ENCODE measurements at places on chromosomes 11 and 22.

GRCh38 chr22:22666307-22667091 is 22.1 kb downstream of the GGTLC2 start:
- peak; percentile 75 for DNase-seq

DNA sequence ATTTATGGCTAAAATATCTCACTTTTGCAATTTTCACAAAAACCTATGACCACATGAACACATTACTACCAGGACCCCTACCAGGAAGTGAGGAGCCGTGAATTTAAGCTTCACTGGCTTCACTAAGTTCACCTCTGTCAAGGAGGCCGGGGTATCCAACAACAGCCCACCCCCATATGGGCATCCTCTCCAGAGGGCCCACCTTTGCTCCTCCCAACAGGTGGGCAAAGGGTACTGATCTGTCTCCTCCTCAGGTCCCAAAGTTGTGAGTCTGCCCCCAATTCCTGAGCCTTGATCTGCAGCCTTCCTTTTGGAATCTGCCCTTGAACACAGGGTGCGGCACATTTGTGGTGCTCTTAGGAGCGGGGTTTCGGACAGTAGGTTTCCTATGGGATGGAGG is 66.9 kb downstream of the OTOG start:
- no peak for DNase-seq

- no peak for DNase-seq
Measured at GRCh38 chr11:48270621-48271020, 7.0 kb downstream of the OR4X1 start.

- DNase-seq, result no peak
Measured at GRCh38 chr11:80196932-80197554, 756.2 kb upstream of the TENM4 start.

DNA sequence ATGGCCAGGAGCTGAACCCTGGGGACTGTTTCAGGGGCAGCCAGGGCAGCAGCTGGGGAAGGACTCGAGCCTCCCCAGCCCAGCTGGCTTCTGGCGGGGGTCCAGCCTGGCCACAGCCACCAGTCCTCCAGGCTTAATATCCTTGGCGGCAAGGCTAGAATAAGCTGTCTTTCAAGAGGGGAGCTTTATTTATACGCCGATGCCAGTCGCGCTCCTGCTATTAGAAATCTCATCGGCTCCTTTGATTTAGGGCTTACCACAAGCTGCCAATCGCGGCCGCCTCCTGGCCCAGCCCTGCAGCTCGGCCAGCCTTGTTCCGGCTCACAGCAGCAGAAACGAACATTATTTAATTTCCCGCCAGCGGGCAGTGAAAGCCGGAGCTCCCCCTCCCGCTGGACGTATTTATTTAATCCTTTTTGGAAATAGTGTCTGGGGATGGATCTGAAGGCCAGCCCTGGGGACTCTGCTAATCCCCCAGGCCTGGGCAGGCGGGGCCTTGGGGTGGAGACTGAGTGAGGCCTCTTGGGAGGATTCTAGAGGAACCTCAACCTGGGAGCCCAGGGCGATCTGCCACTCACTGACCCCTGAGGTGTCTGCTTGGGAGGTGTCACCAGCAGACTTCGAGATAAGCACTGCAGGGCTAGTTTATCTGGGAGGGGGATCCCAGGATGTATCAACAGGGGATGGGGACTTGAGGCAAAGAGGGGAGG is 363.1 kb downstream of the MN1 start:
- DNase-seq, result no peak

DNA sequence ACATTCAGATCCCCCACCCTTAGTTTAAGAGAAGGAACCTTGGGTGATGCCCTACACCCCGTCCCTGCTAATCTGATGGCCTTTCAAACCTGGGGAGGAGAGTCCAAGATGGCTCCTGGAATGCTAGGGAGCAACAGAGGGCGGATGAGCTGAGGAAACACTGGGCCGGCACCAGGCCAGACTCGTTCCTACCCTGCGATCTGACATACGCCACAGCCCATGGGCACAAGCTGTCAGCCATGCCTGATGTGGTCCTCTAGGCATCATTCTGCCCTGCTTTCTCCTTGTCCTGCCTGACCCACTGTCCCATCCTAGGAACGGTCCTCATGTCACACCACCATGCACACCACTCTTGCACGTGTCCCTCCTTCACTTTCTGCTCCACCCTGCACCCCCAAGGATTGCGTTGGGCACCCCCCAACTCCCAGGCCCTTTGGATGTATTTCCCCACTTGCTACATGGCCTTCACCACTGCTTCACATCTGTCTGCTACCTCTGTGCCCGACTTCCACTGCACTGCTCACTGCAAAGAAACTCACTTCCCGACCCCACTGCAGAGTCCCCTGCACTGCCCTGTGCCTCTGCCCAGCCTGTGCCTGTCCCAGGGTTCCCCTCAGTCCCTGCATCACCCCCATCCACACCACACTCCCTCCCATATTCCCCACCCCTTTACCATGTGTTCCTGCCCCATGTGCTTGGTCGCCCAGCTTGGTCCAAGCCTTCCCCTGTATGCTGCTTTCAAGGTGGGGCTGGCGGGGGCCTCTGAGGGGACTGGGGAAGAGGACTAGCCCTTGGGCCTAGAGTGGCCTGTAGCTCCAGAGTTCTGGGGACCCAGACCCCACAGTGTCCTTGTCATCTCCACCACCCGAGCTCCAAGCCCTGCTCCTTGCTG is 29.2 kb downstream of the USP35 start:
- no peak for DNase-seq

GRCh38 chr11:92725352-92725751 is 244.1 kb upstream of the MTNR1B start:
- no peak for DNase-seq

DNA sequence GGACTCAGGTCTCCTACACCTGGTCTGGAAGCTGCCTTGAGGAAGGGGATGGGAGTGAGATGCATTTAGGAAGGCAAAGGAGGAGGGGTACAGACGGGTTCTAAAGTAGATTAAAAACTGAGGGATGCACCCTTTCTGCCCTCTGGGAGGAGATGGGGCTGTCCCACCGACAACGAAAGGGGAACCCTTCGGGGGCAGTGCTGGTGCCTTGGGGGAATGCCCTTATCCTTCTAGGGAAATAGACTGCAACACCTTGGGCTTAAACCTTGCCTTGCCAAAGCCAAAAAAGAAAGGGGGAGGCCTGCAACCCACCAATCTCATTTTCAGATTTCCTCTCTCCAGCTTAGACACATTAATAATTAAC is 89.8 kb downstream of the PLEKHA7 start:
- DNase-seq, result no peak

DNA sequence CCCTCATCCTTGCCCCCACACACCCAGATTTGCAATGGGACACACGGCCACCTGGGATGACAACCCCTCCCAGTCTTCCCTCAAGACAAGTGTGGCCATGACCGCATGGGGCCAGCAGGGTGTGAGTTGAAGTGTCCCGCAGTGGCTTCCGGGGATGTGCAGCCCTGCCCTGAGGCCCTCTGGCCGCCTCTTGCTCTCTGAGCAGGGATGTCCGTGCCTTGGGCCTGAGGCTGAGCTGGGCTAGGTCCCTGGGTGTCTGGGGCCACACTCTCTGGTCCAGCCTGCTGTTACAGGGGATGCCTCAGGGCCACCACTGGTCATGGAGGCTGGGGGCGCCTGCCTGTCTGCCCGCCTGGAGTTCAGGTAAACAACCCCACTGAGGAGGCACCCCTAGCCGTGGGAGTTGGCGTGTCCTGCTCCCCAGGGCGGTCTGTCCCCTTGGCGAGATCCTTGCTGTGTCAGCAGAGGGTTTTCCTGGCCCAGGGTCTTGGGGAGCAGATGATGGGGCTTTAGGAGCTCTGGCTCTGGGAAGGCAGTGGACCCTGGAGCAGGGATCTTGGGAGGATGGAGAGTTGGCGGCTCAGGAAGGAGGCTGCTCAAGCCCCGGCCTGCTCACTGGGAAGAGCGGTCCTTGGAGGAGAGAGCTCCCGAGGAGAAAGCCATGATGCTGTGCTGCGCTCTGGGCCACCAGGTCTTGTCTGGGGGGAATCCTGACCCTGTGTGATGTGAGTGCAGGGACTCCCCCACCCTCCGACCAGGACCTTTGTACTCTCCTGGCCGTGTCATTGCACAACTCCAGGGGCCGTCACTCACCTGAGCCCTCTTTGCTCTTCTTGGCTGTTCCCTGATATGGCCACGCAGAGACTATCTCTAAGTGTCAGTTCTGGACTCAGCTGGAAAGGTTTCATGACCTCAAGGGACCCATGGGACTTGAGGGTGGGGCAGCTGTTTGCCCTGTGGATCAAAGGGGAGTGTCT is 67.9 kb downstream of the KCNQ1 start:
- DNase-seq, result peak; percentile 45

GRCh38 chr11:84780689-84781293 is 846.4 kb downstream of the DLG2 start:
- no peak for DNase-seq

- DNase-seq, result no peak
Measured at GRCh38 chr22:20536590-20537324, 29.3 kb downstream of the MED15 start.

DNA sequence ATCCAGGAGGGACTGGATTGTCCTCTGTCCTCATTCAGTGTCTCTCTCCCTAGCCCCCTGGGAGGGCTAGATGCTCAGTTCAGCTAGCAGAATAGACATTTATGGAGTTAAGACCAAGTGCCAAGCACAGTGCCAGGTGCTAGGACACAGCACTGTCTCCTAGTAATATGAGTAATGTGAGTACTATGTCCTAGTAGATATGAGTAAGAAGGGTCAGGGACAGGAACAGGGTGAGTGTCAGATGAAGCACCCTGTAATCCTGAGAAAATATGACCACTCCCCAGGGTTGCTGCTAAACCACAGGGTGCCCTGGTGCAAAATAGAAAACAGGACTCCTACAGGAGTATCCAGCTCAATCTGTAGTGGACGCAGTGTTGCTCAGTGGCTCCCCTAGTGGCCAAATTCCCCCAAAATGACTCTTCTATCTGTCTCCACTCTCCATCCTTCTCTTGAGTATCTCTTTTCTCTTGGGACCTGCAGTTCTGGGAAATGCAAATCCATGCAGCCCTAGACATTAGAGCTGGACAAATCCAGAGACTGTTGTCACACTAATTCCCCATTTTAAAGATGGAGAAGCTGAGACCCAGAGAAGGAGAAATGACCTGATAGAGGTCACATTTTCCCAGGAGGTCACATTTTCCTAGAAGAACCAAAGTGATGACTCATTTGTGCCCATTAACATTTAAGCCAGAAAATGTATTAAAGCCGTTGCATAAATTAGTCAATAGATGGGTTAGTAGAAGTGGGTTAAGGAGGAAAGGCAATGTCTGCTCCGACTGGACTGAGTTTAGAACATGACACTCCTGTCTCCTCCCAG is 214.3 kb downstream of the NXPE2 start:
- DNase-seq, result peak; percentile 53

DNA sequence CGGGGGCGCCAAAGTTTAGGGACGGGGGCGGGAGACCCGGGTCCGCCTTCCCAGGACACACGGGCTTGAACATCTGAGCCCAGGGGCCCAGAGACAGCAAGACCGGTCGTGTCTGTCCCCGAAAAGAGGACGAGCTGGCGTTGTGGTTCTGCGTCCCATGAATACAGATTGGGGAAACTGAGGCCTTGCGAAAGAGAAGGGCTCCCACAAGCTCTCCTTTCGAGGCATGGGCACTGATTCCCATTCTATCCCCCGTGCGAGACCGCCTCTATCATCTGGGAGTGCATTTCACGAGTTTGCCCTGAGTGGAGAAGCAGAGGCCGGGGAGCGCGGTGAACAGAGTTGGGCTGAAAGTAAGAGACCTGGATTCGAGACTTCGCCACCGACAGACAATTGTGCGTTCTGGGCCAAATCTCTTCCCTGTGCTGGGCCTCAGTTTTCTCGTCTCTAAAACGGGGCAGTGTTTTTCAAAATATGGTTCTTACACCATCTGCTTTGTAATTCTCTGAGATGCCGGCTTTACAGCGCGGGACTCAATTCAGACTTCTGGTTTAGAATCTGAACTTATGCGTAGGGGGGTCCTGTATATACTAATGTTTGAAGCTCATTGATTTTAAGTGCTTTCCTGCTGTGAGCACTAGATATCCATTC is 471 bp downstream of the RNF185 start:
- peak; percentile 30 for DNase-seq

DNA sequence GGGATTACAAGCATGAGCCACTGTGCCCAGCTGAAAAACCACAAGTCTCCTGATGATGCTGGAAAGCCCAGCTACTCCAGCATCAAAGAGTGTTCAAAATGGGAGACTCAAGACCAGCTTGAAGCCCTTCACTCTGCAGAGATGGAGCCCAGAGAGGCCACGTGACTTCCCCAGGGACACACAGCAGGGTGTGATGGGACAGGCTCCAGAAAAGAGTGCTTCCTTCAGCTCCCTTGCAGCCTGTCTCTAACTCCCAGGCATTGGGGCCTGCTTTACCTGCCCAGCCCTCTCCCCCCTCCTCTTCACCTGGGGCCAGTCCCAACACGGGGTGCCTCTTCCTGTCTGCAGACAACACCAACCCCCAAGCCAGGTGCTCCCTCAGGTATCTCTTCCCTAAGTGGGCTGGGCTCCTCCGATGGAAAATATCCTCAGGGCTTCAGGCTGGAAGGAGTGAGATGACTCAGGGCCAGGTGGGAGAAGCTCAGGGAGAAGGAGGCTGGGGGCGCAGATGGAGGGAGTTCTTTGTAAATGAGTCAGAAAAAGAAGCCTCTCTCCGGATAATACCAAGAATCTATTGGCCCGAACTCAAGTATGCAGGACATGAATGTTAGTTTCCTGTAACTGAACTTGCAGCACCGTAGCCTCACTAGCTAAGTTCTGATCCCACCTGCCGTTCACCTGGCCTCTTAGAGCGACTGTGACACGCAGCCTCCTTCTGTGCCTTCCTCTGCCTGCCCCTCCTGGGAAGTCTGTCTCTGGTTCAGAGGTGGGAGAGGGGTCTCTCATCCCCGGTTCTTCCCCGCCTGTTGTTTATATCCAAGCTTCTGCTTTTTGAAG is 326.6 kb downstream of the MN1 start:
- peak; percentile 58 for DNase-seq

- peak; percentile 32 for DNase-seq
Measured at GRCh38 chr11:47399860-47400767, 8.3 kb upstream of the SLC39A13 start.

DNA sequence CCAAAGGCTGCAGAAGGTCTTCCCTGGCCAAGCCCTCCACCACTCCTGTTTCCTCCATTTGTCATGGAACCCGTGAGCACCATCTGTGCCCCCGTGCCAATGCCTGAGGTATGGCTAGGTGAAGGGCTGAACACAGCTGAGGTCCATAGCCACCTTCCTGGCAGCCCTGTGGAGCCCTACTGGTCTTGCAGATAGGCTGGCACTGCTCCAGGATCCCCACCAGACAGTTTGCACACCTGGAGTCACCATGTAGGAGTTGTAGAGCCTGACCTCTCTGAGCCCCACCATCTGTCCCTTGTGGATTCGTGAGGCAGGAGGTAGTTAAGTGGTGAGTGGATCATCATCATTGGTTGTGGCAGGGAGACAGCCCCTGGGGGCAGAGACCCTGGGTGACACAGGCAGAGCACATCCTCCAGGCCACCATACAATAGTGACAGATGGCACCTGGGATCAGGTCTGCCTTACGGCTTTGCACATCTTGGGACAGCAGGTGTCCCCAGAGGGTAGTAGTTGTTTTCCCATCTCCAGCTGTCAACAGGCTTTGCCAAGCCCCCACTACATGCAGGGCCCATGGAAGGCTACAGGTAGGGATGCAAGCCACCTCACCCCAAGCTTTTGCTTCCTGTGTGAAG is 52.5 kb upstream of the SUSD2 start:
- no peak for DNase-seq
